ENCODE measurements at places on chromosomes 1 and 21.

DNA sequence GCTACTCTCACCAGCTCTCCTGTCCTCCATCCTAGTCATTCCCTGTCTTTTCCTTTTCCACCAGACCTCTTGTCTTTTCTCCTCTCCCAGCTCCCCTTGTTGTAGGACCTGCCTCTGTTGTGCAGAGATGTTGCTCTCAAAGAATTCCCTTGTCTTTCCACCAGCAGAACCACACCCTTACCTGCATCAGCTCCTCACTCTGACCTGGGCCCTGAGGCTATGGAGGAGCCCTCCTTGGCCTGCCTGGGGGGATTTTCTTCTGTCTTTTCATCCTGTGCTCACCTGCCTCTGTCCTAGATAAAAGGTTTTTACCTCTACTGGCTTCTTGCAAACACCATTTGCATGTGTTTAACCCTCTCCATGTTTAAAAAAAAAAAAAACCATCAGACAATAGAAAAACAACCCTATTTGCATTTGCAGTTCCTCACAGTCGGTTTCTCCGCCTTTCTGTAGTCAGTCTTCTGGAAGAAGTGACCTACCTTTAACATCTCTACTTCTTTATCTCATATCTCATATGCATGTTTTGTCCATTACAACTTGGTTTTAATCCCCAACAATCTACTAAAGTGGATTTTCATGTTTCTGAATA is 12.1 kb downstream of the FCRL5 start:
- no peak for DNase-seq

GRCh38 chr1:243623841-243624240 is 226.2 kb downstream of the AKT3 start:
- no peak for DNase-seq

- DNase-seq: no peak
Measured at GRCh38 chr1:205065666-205066065, 18.6 kb downstream of the TMEM81 start.

DNA sequence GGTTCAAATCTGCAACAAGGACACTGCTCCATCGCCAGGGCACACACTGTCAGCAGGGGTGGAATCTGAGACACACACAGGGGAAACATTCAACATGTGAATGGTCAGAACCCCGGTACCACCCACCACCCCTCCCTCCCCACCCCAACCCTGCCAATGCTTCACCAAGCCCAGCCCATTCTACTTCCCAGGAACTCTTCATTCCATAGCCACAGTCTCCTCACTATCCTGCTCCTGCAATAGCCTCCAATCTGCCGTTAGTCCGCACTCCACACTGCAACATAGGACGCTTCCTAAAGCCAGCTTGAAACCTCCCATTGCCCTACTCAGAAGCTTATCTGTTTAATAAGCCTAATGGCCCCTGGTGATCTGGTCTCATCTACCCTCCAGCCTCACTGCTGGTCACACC is 7.5 kb upstream of the RAB3B start:
- no peak for DNase-seq

DNA sequence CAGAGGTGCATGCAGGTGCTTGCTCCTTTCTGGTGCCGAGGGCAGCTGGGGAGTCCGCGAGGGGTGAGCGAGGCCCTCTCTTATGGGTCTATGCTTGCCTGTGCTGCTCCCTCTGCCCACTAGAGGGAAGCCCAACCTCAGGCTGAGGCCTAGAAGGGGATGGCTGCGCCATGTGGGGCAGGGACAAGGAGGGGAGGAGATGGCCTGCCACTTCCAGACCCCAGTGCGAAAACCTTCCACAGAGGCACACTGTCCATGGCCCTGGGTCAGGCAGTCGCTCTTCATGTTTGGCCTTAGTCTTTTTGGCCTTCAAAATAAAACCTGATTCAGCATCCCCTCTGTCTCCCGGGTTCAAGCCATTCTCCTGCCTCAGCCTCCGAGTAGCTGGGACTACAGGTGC is 14.0 kb downstream of the RHBG start:
- DNase-seq: no peak

GRCh38 chr1:229204921-229205777 is 65.8 kb upstream of the RAB4A start:
- no peak for DNase-seq

GRCh38 chr1:201019321-201019977 is 4.1 kb downstream of the KIF21B start:
- DNase-seq: no peak

DNA sequence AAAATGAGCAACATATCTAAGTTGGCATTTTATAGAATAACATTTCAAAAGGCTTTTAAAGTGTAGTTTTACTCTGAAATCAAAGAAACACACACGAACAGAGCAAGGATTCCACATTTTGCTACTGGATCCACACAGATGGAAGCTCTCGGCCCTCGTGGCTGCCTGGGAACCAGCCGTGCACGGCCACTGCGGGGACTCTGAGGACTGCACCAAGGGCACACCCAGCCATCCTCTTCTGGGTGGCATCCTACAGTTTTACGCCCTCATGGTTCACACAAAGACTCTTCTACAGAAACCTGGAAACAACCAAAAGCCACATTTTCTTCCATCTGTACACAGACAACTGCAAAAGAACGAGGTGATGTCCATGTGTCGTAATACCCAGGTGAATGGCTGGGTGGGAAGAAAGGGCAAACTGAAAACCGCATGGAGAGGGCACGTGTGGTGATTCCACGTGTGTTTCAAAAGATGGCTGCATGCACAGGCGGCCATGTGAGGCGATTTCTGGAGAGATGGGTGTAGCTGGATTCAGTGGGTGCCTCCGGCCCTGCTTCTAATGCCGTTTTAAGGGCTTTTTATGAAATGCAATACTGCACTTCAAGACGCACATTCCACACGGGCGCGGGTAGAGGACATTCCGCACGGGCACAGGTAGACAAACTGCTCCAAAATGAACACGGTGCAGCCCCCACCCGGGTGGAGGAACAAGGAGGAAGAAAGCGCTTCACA is 8.1 kb downstream of the POFUT2 start:
- DNase-seq: no peak

DNA sequence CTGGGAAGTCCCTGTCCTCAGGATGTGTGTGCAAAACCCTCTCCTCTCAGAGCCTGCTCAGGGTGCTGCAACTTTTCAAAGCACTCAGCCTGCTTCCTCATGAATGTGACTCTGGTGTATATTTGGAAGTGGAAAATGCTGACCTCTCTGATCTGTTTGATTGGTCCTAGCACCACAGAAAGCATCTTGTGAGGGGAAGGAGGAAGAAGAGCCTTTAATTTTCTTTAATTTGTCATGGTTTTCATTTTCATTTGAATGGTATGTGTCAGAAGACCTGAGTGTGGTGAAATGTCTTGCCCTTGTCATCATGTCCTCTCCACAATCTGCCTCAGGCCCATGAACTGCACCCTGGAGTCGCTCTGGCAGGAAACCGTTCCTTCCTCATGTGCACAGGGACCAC is 383.5 kb downstream of the NTNG1 start:
- DNase-seq: no peak

GRCh38 chr1:193674292-193674944 is 488.0 kb upstream of the B3GALT2 start:
- DNase-seq: no peak

DNA sequence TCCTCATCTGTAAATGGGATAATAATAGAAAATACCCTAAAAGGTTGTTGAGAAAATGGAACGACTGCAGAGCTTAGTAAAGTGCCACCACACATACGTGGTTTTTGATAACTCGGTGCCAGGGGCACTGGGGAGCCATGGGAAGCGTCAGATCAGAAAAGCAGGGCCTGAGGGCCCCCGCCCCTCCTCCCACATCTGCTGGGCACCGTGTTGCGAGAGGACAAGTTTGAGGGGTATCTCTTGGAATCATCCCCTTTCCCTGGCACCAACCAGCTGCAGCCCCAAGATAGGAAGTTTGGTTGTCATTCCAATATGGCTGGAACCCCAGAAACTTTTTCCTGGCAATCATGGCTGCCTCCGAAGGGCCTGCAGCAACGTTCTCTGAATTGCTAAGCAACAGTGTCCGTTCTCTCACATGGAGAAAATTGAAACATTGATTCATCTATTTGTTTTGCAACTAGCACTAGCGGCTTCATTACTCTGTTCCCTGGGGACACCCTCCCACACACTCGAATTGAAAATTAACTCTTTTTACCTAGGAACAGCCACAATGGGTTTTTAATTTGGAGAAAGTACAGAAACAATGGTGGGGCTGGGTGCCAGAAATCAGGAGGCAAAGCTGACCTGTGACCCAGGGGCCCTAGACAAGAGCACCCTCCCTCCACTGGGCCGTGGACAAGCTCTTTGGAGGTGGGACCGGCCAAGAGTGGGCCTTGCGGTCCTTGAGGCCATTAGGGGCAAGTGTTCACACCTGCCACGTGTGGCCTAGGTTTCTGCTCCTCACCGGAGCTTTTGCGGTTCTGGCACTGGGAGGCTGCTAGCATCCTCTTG is 190.0 kb upstream of the VAMP3 start:
- no peak for DNase-seq

- DNase-seq: no peak
Measured at GRCh38 chr1:223146745-223147144, 3.7 kb upstream of the TLR5 start.

GRCh38 chr1:94272388-94272787 is 35.0 kb upstream of the ARHGAP29 start:
- DNase-seq: no peak

- DNase-seq: peak; percentile 2
Measured at GRCh38 chr1:28417441-28417922, 47.9 kb downstream of the PHACTR4 start.

DNA sequence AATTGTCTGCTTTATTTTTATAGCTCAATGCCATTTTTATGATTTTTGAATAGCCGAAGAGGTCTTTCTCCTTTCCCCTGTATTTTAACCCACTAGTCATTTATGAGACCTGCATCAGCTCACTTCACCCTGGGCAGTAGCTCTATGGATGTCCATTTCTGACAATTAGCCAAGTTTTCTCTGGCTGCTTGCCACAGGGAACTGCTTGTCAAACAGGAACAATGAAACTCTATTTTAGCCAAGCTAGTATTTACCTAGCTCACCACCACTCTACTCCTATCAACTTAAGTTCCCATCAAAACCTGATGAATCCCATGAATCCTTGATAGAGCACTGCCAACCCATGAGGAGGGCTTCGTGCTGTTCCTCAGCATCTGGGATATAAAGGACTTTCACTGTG is 406.7 kb downstream of the RWDD3 start:
- no peak for DNase-seq

DNA sequence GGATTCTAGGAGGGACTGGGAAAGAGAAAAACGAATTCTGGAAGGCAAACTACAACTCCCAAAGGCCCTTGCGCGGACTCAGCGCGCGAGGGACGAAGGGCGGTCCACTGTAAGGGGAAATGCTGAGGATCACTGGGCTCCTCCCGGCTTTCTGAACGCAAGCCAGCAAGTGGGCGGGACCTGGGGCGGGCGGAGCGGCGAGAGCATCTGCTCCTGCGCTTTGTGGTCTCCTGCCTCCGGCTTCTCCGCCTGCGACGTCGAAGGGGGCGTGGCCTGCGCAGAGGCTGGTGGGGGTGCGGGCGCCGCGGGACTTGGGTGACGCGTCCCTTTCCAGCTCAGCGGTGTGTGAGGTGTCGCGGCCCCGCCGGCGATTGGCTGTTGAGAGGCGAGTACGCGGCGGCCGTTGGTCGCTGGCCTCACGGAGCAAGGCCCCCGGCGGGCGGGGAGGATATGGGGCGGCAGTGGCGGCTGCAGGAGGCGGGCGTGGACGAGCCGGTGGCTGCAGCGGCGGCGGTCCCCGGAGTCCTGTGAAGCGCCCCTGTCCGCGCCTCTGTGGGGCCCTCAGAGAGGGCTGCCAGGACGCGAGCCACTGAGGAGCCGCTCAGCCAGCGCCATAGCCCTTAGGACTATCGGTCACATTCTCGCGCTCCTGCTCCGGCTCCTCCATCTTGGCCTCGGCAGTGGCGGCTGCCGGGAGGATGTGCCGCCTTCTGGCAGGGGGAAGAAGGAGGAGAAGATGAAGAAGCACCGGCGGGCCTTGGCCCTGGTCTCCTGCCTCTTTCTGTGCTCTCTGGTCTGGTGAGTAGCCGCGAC is at the start of gene SUCO:
TSS of gene SUCO (plus strand) at position 451 of the 813 bp plus-strand sequence. CDS start at position 737, 286 bp downstream.
- peak; percentile 99 for DNase-seq

DNA sequence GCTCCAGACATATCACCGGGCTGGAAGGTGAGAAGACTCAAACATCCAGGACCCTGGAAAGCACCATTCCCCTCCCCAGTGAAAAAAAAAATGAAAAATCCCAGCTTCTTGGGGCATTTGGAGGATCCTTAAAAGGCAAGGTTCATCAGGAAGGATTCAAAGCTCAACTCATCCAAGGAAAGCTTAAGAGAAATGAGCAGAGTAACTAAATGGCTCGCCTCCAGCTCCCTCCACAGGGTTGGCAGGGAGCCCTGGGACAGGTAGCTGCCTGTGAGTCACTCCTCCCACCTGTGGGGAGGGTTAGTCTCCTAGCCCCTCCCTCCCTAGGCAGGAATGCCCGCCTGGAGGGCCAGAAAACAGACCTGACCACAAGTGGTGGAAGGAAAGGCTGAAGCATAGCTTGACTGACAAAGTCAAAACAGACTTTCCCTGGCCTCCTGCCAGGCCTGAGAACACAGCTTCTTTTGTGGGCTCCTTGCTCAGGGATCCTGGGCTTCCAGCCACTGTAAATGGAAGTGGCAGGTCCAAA is 712 bp upstream of the LAMB3 start:
- DNase-seq: peak; percentile 86

GRCh38 chr1:184909019-184909418 is 65.3 kb downstream of the NIBAN1 start:
- no peak for DNase-seq

DNA sequence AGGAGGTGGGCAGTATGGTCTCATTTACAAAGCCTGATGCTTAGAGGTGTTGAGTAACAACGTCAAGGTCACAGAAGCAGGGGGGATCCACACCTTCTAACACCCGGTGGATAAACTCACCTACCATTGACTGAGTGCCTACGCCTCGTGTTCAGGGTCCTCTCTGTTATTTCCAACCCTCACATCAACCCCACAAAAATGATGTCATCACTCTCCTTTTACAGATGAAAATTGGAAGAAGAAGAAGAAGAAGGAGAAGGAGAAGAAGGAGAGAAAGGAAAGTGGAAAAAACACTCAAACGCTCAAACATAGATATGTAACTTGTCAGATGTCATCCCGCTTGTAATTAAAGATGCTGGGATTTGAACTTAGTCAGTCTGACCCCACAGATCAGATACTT is 653 bp upstream of the KCNN3 start:
- DNase-seq: no peak

DNA sequence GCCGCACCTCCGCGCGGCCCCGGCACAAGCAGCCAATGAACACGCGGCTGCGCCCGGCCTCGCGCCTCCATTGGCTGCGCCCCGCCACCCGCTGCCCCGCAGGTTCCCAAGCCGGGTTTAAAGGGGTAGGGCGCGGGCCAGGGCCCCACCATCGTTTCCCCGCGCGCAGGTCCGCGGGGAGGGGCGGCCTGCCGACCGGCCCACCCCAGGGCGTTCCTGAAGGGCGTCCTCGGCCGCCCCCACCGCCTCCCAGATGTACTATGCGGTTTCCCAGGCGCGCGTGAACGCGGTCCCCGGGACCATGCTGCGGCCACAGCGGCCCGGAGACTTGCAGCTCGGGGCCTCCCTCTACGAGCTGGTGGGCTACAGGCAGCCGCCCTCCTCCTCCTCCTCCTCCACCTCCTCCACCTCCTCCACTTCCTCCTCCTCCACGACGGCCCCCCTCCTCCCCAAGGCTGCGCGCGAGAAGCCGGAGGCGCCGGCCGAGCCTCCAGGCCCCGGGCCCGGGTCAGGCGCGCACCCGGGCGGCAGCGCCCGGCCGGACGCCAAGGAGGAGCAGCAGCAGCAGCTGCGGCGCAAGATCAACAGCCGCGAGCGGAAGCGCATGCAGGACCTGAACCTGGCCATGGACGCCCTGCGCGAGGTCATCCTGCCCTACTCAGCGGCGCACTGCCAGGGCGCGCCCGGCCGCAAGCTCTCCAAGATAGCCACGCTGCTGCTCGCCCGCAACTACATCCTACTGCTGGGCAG is at the start of gene OLIG1:
TSS of gene OLIG1 (plus strand) at position 148 of the 750 bp plus-strand sequence. CDS start at position 254, 106 bp downstream.
- DNase-seq: peak; percentile 89
